ENCODE measurements at places on chromosomes 2 and 18. TPM values are rescaled to one million over a fixed set of nuclear protein-coding genes. Genes with fewer than 3 reads are reported as not detected.

GRCh38 chr2:12720278-12720620 is 3.5 kb downstream of the TRIB2 start:
- H3K27ac ChIP-seq = no peak overlapping the region
- no peak overlapping the region for H3K4me3 ChIP-seq
- H3K36me3 ChIP-seq = no peaks in the 10 kb centered on the region
- peaks cover 4% of the 10 kb centered on the region for H3K4me1 ChIP-seq
- no peak for DNase-seq
- no peaks in the 10 kb centered on the region for H3K27me3 ChIP-seq

DNA sequence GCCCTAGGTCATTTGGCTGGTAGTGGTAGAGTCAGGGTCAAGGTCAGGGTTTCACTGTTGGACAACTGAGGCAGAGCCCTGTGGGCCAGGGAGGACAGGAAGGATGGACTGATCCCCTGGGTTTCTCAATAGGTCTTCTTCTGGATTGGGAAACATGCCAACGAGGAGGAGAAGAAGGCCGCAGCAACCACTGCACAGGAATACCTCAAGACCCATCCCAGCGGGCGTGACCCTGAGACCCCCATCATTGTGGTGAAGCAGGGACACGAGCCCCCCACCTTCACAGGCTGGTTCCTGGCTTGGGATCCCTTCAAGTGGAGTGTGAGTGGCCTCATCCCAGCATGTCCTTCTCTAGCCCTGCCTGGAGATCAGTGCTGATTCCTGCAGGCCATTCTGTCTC is 18.1 kb downstream of the VIL1 start:
- no peak overlapping the region for H3K4me3 ChIP-seq
- no peak overlapping the region for H3K27ac ChIP-seq
- peaks cover 55% of the 10 kb centered on the region for H3K36me3 ChIP-seq
- H3K27me3 ChIP-seq = no peaks in the 10 kb centered on the region
- H3K4me1 ChIP-seq = no peaks in the 10 kb centered on the region

DNA sequence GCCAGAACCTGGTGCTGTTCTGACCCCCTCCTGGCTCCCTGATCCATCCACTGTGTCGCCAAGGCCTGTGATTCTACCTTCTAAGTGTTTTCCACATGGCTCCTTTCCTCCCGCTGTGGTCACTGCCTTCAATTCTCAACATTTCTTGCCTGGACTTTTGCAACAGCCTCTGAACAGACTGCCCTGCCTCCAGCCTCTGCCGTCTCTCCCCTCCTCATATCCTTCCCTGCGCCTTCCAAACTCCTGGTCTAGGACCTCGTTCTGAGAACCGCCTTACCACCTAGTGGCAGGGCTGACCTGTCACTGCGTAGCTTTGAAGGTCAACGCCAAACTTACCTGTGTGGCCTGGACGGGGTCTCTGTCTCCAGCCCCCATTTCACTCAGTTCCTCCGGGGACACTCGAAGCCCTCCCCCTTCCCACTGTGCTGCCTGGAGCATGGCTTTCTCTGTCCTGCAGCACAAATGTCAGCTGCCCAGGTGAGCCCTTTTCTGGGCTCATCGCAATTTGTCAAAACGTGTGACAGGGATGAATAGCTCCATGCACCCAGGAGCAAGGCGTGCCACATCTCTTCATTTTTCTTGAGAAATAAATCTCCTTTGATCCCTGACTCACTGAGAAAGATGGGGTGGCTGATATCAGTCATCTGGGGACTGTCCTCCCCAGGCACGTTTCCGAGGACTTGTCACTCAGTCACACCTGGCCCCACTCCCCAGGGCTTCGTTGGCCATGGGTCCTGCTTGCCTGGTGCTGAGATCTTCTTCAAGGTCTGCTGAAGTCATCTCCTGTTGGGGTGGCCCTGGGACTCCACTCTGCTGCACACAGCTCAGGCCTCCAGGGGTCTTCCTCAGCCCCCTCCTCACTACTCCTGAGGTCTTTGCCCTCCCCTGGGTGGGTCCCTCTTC is 46.7 kb downstream of the LDLRAD4 start:
- no peaks in the 10 kb centered on the region for H3K27me3 ChIP-seq
- peaks cover 6% of the 10 kb centered on the region for H3K4me1 ChIP-seq
- no peak overlapping the region for H3K4me3 ChIP-seq
- no peak overlapping the region for H3K27ac ChIP-seq

GRCh38 chr2:209905691-209906090 is 96.7 kb upstream of the RPE start:
- DNase-seq = no peak
- no peak overlapping the region for H3K4me3 ChIP-seq
- H3K4me1 ChIP-seq = no peaks in the 10 kb centered on the region
- H3K36me3 ChIP-seq = no peaks in the 10 kb centered on the region
- H3K27me3 ChIP-seq = no peaks in the 10 kb centered on the region

DNA sequence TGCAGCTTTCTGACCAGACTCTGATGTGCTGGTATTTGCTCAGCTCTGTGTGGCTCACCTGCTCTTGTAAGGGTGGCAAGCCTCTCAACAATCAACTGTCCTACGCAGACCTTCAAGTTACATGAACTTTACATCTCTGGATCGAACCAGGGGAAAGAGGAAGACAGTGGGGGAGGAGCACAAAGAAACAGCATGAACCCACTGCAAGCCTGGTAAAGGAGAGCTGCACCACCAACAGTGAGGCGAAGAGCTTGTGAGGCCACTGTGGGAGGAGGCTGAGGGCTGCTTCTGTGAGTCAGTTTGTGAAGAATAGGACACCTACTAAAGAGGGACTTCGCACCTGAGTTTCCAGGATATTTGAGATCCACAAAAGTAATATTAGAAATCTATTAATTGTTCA is 18.8 kb upstream of the FAM110C start:
- no peaks in the 10 kb centered on the region for H3K27me3 ChIP-seq
- DNase-seq = no peak
- H3K4me3 ChIP-seq = no peak overlapping the region
- no peaks in the 10 kb centered on the region for H3K36me3 ChIP-seq
- H3K27ac ChIP-seq = no peak overlapping the region
- peaks cover 3% of the 10 kb centered on the region for H3K4me1 ChIP-seq

The DSG4 gene
- total RNA-seq = not detected

DNA sequence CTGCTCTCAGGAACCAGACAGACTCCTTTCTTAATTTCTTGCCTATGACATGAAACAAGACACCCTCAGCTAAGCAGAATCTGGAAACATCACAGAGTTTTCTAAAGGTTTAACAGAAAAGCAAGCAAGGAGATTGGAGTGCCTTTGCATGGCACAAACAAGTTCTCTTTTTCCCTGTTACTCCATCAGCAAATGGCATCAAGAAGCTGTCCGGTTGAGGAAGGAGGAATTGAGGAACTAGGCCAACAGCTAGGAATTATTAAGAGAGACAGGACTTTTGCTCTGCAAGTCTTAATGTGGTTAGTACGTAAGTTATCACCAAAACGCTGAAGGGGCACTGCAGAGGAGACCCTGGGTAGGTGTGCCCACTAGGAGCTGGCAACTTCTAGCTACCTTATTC is 53.2 kb downstream of the NEB start:
- H3K27ac ChIP-seq = no peak overlapping the region
- H3K4me3 ChIP-seq = no peak overlapping the region
- H3K27me3 ChIP-seq = no peaks in the 10 kb centered on the region

- DNase-seq = no peak
- H3K36me3 ChIP-seq = no peaks in the 10 kb centered on the region
- H3K27me3 ChIP-seq = no peaks in the 10 kb centered on the region
These were observed 84.6 kb downstream of the SMAD7 start for GRCh38 chr18:48866028-48866733.

DNA sequence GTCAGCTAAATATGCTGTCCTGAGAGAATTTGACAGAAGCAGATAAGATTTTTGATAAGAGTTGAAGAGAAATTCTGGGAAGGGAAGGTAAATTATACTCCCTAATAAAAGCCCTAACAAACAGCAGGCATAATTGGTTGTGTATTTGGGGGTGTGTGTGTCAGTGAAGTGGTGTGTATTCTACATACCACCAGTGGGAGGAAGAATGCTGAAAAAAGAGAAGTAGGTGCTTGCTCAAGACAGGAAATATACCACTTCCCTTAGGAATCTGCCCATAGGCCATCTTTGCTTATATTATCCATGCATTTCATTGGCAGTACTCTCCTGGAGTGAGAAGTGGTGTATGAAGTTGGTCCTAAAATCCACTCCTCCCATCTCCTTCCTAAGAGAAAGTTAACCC is 76.2 kb downstream of the FMNL2 start:
- H3K27me3 ChIP-seq = no peaks in the 10 kb centered on the region
- no peak for DNase-seq
- H3K27ac ChIP-seq = no peak overlapping the region
- no peaks in the 10 kb centered on the region for H3K36me3 ChIP-seq
- H3K4me3 ChIP-seq = no peak overlapping the region

DNA sequence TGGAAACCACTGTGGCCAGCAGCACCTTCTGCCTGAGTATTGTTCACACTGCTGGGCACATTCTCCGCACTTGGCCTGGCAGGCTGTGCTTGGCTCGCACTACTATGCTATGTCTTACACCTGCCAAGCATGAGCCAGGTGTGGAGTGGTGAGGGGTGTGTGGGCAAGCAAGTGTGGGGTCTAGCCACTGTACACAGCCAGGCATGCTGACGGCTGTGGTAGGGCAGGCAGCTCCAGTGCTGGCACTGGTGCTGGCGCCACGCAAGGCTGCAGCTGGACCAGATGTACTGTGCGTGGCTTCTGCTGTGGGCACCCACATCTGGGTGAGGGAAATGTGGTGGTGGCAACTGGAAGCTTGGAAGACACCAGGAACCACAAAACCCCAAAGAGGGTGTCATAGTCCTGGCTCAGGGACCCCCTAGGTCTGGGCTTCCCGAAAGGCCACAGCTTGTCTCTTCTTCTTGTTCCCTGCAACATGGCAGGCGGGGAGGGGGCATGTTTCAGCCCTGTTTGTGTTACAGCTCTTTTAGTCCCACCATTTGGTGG is 101.5 kb downstream of the ALMS1 start:
- peaks cover 8% of the 10 kb centered on the region for H3K36me3 ChIP-seq
- H3K27me3 ChIP-seq = no peaks in the 10 kb centered on the region
- H3K27ac ChIP-seq = no peak overlapping the region
- no peak overlapping the region for H3K4me3 ChIP-seq
- DNase-seq = no peak

DNA sequence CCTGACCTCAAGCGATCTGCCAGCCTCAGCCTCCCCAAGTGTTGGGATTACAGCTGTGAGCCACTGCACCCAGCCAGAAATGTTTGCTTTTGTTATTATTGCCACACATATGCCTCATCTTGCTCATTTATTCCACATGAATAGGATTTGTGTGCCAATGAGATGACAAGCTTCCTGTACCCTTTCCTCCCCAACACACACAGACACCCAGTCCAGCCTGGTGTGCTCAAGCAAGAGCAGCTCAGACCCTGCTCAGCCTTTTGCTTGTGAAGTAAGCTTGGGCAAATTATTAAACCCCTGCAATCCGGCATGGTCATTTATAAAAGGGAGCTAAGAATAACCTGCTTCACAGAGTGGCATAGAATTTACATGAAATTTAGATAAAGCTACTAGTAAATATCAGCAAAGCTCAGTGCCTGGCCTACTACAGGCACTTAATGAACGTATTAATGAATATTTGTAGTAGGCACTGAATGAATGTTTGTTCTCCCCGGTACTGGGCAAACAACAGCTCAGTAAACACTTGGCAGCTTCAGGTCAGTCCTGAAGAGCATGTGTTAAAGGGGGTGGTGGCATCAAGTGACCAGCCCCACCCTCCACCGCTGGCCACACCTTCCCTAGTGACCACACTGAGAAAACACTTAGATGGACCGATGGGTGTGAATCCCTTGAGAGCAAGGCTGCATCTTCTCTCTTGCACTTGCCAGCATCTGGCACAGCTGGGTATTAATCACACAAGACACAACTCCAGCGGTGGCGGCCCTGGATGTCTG is 280.2 kb downstream of the SRBD1 start:
- no peaks in the 10 kb centered on the region for H3K36me3 ChIP-seq
- no peak overlapping the region for H3K4me3 ChIP-seq
- DNase-seq = no peak
- H3K27ac ChIP-seq = no peak overlapping the region
- H3K27me3 ChIP-seq = no peaks in the 10 kb centered on the region
- peaks cover 22% of the 10 kb centered on the region for H3K4me1 ChIP-seq

DNA sequence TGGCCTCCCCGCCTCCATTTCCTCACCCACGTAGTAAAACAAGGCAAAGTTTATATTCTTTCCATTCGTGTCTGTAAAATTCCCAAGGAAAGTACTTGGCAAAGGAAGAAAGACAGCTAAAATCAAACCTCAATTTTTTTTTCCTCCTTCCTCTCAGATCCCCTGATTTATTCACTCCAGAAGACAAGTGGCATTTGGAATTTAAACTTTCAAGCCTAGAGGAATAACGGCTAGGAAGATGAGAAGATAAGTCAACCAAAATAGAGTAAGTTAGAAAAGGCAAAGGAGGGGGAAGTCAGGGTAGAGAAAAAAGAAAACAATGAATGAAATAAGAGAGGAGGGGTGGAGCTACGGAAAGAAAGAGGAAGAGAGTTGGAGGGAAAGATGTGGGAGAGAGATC is 198.9 kb upstream of the PIK3C3 start:
- no peak overlapping the region for H3K4me3 ChIP-seq
- no peak for DNase-seq
- no peaks in the 10 kb centered on the region for H3K4me1 ChIP-seq
- H3K36me3 ChIP-seq = no peaks in the 10 kb centered on the region
- H3K27ac ChIP-seq = no peak overlapping the region

The TEX44 gene
- not detected for total RNA-seq

- H3K4me1 ChIP-seq = peaks cover 23% of the 10 kb centered on the region
- no peaks in the 10 kb centered on the region for H3K36me3 ChIP-seq
- no peak overlapping the region for H3K27ac ChIP-seq
- H3K4me3 ChIP-seq = no peak overlapping the region
- no peaks in the 10 kb centered on the region for H3K27me3 ChIP-seq
These were observed 64.5 kb downstream of the TMEM131 start for GRCh38 chr2:97931118-97931857.

DNA sequence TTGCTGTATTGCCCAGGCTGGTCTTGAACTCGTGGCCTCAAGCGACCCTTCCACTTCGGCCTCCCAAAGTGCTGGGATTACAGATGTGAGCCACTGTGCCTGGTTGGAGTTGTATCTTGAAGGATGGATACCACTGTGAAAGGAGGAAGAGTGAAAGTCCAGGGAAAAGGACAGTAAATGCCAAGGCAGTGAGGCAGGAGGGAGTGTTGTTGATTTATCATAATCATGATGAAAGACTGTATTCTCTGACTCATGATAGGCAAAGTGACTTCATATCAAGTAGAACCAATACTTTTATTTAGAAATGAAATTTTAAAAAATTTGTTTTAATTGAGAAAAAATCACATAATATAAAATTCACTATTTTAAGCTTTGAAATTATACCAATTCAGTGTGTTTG is 162.3 kb downstream of the ARHGAP28 start:
- H3K36me3 ChIP-seq = no peaks in the 10 kb centered on the region
- no peaks in the 10 kb centered on the region for H3K27me3 ChIP-seq
- no peak overlapping the region for H3K4me3 ChIP-seq

The ANKZF1 gene
- total RNA-seq = 15.5 TPM

The CNTNAP5 gene
- not detected for total RNA-seq

GRCh38 chr2:143960177-143960576 is 559.7 kb downstream of the ZEB2 start:
- H3K27ac ChIP-seq = no peak overlapping the region
- no peak for DNase-seq

GRCh38 chr2:8238521-8239230 is 443.2 kb upstream of the ID2 start:
- H3K36me3 ChIP-seq = no peaks in the 10 kb centered on the region
- peaks cover 19% of the 10 kb centered on the region for H3K4me1 ChIP-seq
- H3K4me3 ChIP-seq = no peak overlapping the region
- DNase-seq = no peak
- peak overlapping the region; percentile 71 for H3K27ac ChIP-seq

Measured in liver (tissue), 10 donors.